ENCODE measurements at places on chromosomes 1 and 21.
A peak's percentile ranks its signal among the peaks of the same experiment; 100 is the strongest.

DNA sequence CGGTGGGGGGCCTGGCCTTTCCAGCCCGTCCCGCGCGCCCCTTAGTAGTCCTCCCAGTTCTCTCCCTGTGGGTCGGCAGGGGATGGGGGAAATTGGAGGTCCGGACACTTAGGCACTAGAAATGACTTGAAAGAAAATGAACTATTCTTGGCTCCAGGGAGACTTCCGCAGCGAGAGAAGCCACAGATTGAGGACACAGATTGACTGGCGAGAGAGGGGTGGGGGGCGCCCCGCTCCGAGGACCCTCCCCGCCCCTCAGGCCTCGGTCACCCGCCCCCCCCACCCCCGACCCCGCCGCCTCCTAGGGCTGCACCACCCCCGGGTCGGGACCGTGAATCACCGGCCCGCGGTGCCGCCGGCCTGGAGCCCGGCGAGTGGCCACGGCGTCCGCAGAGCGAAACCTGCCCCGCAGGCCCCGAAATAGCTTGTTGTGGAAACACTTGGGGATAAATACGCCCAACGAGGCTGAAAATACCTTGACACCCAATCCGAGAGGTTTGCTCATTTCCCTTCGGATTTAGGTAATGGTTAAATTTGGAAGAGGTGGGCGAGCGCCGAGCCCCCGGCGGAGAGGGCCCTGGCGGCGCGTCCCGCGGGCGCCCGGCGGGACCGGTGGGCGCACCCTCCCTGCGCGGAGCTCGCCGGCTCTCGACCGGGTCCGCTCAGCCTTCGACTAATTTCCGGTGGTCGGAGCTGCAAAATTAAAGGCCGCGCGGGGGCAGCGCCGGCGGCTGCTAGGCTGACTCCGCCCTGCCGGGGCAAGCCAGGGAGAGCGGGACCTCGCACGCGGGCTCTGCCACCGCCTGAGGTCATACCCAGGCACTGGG lies at the start of gene GFI1:
Gene GFI1 (minus strand): TSS at position 675 of the 827 bp plus-strand sequence. CDS start 3,438 bp downstream, outside the sequence.
- no peak for DNase-seq

- DNase-seq: no peak
Measured at GRCh38 chr21:42193131-42193671, 25.7 kb upstream of the ABCG1 start.

- peak; percentile 34 for DNase-seq
Measured at GRCh38 chr1:19365721-19366120, 53.6 kb downstream of the SLC66A1 start.

GRCh38 chr1:3192361-3192760 lies 123.4 kb downstream of the PRDM16 start:
- DNase-seq: no peak

DNA sequence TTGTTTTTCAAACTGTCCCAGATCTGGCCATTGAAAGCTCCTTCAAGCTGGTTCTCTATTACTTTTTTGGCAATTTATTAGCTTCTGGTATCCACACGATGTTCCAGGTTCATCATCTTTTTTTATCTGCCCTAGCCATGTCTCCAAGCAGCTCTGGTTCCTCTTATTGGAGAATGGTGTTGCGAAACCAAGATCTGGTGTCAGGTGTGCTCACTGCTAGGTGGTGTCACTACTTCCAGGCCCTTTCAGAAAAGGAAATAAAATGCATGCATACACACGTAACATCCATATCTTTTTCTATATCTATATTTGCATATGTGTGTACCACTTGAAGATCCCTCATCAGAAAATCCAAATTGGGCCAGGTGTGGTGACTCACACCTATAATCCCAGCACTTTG lies 53.3 kb downstream of the GATAD2B start:
- no peak for DNase-seq

- no peak for DNase-seq
Measured at GRCh38 chr1:42179900-42180329, 15.4 kb upstream of the GUCA2A start.

GRCh38 chr1:19762175-19762779 lies 37.4 kb downstream of the TMCO4 start:
- peak; percentile 36 for DNase-seq

GRCh38 chr1:228487336-228488124 lies at the start of gene RNF187:
Gene RNF187 (plus strand): TSS chr1:228487382.
- DNase-seq: no peak

DNA sequence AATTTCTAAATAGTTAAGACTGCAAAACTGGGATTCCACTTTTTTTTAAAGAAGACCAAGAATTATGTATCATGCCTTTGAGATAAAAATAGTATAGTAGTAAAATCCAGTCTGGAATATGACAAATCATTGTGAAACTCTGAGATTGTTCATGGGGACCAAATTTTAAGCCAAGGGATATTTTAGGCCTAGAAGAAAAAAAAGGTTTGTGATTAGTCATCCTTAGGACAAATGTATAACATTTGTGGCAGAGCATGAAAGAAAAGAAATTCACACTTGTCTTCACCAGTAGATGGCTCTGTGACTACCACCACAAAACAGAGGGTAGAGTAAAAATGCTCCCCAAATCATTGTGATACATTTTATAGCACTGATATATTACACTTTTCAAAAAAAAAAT lies 226.1 kb downstream of the KCTD3 start:
- peak; percentile 85 for DNase-seq

DNA sequence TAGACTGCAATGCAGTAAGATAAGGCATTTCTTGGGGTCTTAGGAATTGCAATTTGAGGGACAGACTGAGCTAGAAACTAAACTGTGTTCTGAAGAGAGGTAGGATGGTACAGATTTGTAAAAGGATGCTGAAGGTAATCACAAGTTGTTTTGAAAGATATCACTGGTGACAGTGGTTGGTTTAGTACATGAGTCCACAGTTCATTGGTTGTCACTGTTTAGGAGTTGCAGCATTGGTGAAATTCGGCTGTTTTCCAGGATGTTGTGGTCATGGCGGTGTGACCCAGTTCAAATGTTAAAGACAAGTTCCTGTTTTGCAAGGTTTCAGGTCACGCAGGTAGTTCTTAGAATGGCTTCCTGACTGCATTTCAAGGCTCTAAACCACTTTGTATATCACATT lies 292.8 kb upstream of the B3GALT2 start:
- DNase-seq: no peak

GRCh38 chr1:93729502-93729901 lies 47.9 kb upstream of the BCAR3 start:
- no peak for DNase-seq

- DNase-seq: no peak
Measured at GRCh38 chr1:36859926-36860325, 174.4 kb downstream of the GRIK3 start.

GRCh38 chr1:245707941-245708340 lies 553.2 kb downstream of the KIF26B start:
- no peak for DNase-seq
